Fibroblast of the aortic adventitia (primary cell): ENCODE measurements at places on chromosomes 4 and X. TPM values are rescaled to one million over a fixed set of nuclear protein-coding genes. Genes with fewer than 3 reads are reported as not detected.

- no peak for DNase-seq
Measured at GRCh38 chr4:41933997-41934503, 1.2 kb upstream of the TMEM33 start.

DNA sequence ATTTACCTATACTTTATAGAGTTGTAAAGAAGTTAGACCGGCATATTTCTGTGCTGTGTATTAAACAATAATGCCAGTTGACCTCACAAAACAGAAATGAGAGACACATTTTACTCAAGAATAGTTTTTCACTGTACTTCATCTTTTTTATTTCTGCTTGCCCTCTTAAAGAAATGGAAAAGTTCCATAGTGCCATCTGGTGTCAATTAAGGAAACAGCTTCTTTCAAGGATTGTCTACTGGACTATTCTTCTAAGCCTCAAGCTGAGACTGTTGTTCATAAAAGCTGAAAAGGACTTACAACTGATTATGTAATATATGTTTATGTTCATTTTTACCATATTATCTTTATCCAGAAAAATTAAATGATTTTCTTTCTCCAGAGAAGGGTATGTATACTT lies 1523.7 kb downstream of the ARAP2 start:
- peak; percentile 43 for DNase-seq

GRCh38 chr4:185782523-185782922 lies 29.5 kb downstream of the SORBS2 start:
- DNase-seq: peak; percentile 44

GRCh38 chr4:151957153-151957552 lies 196.3 kb upstream of the GATB start:
- peak; percentile 50 for DNase-seq

GRCh38 chrX:31217084-31217483 lies 145.2 kb upstream of the FTHL17 start:
- no peak for DNase-seq

- no peak for DNase-seq
Measured at GRCh38 chr4:109990261-109991257, 77.9 kb downstream of the EGF start.

DNA sequence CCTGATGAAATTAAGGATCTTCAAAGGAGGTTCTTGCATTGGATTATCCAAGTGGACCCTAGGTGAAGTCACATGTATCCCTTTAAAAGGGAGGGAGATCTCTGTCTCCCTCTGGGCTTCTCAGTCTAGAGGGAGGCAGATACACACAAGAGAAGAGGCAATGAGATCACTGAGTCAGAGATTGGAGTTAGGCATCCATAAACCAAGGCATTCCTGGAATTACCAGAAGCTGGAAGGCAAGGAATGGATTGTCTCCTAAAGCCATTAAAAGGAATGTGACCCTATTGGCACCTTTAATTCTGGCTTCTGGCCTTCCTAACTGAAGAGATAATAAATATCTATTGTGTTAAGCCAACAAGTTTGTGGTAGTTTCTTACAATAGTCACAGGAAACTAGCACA lies 383.2 kb downstream of the PACRGL start:
- DNase-seq: no peak

GRCh38 chr4:28835501-28835900 lies 1884.7 kb upstream of the PCDH7 start:
- no peak for DNase-seq

DNA sequence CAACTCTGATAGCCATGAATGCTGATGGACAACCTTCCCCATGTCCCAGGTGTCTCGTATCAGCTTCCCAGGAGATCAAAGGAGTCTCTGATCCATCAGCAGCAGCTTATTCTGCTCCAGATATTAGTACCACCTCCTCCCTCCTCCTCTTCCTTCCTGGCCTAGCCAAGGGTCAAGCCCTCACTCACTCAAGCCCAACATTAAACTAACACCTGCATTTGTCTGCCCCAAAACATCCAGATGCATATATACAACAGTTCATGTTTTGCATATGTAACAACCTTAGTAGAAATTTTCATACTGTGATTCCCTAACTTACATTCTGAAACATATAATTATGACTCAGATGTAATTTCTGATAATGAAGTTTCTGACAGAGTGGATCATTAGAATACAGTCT lies 29.9 kb downstream of the BCLAF3 start:
- DNase-seq: no peak

DNA sequence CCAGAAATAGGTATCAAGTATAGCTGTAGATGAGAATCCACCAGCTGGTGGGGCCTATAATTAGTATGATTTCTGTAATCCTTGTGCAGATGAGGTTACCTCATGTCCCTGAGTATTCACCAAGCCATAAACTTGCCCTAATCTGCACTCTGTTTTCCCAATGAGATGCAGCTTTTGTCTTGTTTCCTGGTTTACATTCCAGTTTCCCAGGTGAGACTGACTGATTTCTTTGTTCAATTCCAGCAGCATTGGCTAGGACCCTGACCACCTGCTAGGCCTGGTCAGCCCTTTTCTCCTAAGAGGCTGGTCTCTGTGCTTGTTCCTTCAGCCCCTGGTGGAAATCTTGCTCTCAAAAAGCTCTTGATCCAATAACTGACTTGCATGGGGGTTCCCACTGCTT lies 44.6 kb downstream of the GABRB1 start:
- DNase-seq: no peak

DNA sequence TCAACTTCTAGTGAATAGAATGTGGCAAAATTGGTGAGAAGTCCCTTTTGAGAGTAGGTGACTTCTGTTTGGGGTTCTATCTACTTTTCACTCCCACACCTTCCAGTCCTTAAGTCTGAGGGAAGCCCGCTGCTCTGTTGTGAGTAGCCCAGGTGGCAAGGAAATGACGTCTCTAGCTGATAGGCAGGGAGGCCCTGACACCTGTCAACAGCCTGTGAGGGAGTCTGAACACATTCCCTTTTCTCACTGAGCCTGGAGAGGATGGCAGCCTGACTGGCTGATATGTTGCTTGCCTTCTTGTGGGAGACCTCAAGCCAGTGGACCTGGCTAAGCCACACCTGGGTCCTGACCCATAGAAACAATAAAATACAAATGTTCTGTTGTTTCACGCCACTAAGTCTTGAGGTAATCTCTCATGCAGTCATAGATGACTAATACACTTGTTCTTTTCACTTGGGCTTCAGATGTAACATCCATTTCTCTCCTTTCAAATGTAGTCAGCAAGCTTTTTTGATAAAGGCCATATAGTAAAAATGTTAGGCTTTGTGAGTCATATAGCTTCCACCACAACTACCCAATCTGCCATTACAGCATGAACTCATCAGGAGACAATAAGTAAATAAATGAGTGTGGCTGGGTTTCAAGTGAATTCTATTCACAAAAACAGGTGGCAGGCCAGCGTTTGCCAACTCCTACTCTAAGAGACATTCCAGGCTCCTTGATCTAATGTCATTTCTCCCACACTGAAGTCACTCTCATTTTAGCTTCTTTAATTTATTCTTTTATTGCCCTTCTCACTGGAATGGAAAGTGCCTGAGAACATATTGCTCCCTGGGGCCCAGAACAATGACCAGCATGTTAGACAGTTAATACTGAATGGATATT lies 265.1 kb upstream of the MAD2L1 start:
- DNase-seq: peak; percentile 1

DNA sequence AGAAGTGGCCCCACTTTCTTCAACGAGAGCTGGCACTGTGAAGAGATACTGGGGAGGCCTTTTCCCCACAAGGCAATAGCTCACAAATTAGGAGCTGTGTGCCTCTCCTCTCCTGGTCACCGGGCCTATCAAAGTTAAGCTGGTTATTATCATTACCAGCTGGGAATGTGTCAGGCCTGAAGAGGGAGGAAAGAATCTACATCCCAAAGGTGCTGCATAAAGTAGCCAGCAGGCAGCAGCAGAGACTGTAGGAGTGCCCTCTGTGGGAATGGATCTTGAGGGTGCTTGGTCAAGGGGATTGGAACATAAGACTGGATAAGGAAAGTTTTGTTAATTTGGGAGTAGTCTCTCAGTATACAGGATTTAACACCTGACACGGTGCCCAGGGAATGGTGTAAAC lies 9.1 kb upstream of the TMPRSS11D start:
- DNase-seq: no peak

DNA sequence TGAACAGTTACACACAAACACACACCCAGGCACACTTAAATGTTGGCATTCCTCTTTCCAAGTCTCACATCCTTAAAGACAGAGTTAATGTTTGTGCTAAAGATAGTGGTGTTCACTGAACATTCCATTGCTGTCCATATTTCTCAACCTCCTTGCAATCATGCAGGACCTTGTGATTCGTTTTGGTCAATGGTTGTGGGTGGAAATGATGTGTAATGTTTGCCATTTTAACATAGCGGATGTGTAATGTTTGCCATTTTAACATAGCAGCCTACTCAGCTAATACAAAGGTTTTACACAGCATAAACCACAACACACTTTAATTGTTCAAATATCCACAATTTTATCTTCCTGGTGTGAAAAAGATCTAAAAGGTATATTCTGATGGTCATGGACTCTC lies 93.9 kb downstream of the CEP44 start:
- DNase-seq: peak; percentile 14

DNA sequence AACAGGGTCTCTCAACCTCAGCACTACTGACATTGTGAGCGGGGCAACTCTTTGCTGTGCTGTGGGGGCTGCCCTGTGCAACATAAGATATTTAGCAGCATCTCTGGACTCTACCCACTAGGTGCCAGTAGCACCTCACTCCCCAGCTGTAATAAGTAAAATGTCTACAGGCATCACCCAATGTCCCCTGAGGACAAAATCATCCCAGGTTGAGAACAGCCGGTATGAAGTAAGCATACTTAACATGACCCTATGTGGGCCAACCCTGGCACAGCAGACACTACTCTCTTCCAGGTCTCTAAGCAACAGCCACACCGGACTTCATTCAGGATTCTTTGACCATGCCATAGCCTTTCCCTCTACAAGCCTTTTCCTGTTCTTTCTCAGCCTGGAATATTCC lies 10.5 kb upstream of the MGST2 start:
- DNase-seq: peak; percentile 69

GRCh38 chr4:181536811-181537434 lies 706.3 kb upstream of the TENM3 start:
- no peak for DNase-seq

DNA sequence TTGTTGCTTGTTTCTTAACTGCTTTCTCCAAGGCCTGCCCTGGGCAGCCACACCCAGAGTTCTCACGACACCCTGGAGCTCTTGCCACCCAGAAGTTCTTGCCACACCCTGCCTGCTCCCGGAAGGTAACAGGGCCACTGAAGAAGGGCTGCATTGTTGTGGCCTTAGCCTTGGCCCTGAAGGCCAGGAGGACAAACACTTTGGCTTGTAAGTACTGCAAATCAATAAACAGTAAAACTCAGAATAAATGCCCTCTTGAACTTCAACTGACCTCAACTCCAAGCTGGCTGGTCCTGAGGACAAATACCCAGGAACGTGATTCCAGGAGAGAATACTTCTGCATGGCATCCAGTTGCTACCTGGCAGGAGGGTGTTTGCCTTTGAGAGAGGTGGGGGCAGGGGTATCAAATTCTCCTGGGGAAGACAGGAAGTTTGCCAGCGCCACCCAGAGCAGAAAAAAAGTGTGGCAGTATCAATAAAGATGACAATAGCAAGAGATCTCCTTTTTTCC lies 54.1 kb downstream of the TLR10 start:
- DNase-seq: no peak

- no peak for DNase-seq
Measured at GRCh38 chr4:159608436-159608835, 505.6 kb downstream of the RAPGEF2 start.

- no peak for DNase-seq
Measured at GRCh38 chr4:153060196-153060595, 124.1 kb downstream of the FHDC1 start.

DNA sequence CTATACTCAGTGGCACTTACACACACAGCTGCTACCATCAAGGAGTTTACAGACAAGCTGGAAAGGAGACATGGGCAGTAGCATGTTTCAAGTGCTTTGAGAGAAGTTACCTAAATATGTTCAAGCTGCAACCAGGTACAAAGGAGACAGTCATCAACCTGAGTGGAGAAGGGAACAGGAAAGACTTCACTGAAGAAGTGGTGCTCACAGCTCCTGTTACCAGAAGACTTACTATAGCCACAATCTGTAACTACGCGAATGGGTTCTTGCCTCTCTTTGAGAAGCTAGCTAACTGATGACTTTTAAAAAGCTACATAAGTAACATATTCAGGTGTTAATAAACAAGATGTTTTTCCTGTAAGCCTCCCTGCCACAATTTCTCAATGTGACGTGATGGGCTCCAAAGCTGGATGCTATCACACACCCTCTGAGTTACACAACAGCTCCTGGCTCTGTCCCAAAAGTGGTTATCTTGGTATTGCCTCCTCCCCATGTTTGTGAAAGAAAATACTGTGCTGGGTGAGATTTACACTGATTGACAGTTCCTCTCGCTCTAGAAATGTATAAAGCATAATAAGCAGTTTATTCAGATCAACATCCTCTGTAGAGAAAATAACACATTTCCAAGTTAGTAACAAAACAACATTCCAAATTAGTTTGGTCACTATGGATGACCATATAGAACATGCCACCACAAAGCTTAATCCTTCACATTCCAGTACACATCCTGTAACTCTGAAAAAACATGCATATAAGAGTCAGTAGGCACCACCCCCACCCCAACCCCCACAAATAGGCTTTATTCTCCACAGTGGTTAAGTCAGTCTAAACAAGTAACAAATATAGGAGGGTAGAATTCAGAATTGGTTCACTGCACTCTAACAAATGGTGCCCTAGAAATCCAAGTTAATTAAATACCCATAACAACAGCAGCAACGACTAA lies 81.8 kb downstream of the FRYL start:
- DNase-seq: peak; percentile 92

GRCh38 chrX:37905436-37906147 lies 58.2 kb upstream of the DYNLT3 start:
- DNase-seq: peak; percentile 6

- DNase-seq: peak; percentile 84
Measured at GRCh38 chr4:140163029-140163810, 9.2 kb upstream of the MAML3 start.

DNA sequence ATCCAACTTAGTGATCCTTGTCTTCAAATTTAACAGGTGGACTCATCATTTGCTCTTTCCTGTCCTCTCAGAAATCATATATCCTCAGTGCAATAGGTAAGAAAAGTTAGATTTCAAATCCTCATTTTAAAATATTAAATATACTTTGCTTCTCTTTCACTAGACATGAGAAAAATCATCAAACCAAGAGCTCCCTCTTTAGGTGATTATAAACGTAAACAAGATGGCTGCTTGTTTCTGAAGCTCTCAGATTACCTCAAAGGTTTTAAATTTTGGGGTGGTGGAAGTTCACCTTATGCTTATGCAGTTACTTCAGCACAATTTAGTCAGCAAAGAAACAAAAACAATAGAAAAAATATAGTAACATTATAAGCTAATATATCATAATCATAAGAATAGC lies 27.3 kb downstream of the CSN3 start:
- no peak for DNase-seq

GRCh38 chr4:39083164-39083563 lies 21.1 kb downstream of the KLHL5 start:
- DNase-seq: peak; percentile 50

- no peak for DNase-seq
Measured at GRCh38 chr4:104559502-104559901, 64.8 kb upstream of the CXXC4 start.

Gene HTR2C
- total RNA-seq: not detected in 2 replicates

Gene IRAK1
- 37.1 and 80.5 TPM in 2 replicates for total RNA-seq

Gene NEUROG2
- not detected in 2 replicates for total RNA-seq

Gene ARHGAP6
- total RNA-seq: 16.9 and 20.9 TPM in 2 replicates

Gene HELT
- not detected in 2 replicates for total RNA-seq

Gene ABCG2
- 0.90 and 7.0 TPM in 2 replicates for total RNA-seq

Gene STARD8
- 1.1 and 2.9 TPM in 2 replicates for total RNA-seq

Gene TBC1D8B
- total RNA-seq: 17.1 and 17.3 TPM in 2 replicates

Gene MUC7
- total RNA-seq: not detected in 2 replicates

Gene CT83
- not detected in 2 replicates for total RNA-seq

Gene H2BW2
- not detected in 2 replicates for total RNA-seq

Gene NOCT
- 8.3 and 12.3 TPM in 2 replicates for total RNA-seq

Gene MAGEA2
- total RNA-seq: not detected in 2 replicates
